ENCODE measurements at places on chromosomes 13 and 19.

DNA sequence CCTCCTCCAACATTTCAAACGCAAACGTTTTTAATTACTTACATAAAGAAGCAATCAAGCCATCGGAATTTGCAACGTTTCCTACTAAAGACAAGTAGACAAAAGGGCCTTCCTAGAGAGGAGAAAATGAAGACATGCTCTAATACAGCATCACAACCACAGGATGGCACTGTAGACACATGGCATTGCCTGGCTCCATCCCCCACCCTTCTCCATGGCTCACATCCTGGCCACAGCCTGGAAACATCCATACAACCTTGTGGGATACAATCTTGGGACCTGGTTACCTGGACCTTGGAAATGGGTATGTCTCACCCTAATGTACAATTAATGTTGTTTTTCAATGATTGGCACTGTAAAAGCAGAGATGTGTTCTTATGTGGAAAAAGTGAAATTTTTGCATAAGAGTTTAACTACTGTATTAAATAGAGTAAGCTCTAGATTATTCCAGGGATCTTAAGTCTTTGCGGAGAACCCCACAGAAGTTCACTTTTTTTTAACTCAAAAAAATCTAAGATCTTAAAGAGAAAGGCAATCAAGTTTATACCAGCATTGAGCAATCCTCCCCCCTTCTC is 21.5 kb downstream of the EBPL start:
- DNase-seq: no peak

DNA sequence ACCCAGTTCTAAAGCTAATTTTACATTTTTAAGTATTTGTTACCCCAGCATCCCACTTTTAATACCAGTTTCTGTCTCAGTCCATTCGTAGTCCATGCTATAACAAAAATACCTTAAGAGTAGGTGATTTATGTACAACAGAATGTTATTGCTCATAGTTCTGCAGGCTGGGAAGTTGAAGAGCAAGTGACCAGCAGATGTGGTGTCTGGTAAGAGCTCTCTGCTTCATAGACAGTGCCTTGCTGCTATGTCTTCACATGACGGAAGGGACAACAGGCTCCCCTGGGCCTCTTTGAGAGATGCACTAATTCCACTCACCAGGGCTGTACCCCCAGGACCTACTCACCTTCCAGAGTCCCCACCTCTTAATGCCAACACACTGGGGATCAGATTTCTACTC is 96.6 kb downstream of the COL4A2 start:
- no peak for DNase-seq

- DNase-seq: no peak
Observed at GRCh38 chr13:26378116-26378515, 124.2 kb downstream of the CDK8 start.

DNA sequence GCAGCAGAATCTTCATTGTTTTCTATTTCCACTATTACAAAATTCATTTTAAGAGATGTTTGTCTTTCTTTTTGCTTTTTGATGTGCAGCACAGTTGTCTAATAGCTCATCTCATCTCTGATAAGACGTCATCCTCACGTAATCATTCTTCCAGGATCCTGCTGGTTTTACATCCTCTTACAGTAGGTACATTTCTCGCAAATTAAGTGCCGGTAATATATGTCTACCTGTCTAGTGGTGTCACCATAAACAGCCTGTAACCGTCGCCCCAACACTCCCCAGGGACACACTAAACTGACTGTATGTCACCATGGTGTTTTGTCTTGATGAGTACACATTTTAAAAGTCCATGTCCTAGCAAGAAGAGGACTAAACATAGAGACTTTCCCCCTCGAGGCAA is 94.5 kb upstream of the VSTM2B start:
- no peak for DNase-seq

Measured in stimulated activated naive CD8-positive, alpha-beta T cell treated with anti-CD3 and anti-CD28 coated beads, Interleukin-15, amount 100 ng/mL, for 72 hours (primary cell).